CD4-positive, alpha-beta T cell treated with Interferon gamma for 1 hour (primary cell): ENCODE measurements at places on chromosomes 4 and X.
A peak's percentile ranks its signal among the peaks of the same experiment; 100 is the strongest.

DNA sequence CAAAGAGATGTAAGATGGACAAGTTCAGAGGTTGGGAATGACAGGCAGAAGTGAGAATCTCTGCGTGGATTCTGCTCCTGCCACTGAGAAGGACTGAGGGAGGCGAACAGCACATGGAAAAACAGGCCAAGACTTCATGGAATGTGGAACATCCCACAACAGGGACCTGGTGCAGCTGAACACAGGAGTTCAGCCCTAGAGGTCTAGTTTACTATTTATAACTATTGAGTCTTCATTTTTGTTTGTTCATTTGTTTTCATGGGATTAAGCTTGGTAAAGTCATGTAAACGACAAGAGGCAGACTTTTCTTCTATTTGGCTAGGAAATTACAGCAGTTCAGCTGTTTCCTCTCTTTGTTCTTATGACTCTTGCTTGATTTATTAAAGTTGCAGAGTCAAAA lies 234.5 kb downstream of the MAML3 start:
- no peak for DNase-seq

- no peak for DNase-seq
These were observed 19.7 kb upstream of the EDNRA start for GRCh38 chr4:147461161-147461560.

DNA sequence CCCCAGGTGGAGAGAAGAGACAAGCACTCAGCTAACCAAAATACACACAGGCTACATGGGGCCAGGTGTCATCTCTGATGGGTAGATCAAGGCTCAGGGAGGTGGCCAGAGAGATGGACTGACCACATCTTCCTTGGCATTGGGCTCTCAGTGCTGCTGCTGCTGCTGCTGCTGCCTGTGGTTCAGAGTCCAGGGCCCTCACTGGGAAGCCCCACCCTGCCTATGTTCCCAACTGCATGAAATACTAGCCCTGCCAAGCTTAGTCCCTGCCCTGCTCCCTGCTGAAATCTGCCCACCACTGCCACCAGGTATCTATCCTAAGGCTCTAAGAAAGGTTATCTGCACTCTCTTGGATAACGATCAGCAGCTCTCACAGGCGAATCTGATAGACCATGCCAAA lies 118.7 kb downstream of the EFHC2 start:
- DNase-seq = no peak

GRCh38 chr4:1850276-1850675 lies 5.7 kb downstream of the LETM1 start:
- no peak for DNase-seq

- DNase-seq = no peak
These were observed 435.8 kb downstream of the SPRY1 start for GRCh38 chr4:123832173-123833026.

GRCh38 chrX:104864296-104864695 lies 298.3 kb downstream of the IL1RAPL2 start:
- DNase-seq = no peak

- DNase-seq = no peak
These were observed 445.5 kb upstream of the SPANXN1 start for GRCh38 chrX:144801786-144802185.

- no peak for DNase-seq
These were observed 1.2 kb downstream of the GJB1 start for GRCh38 chrX:71224098-71224708.

DNA sequence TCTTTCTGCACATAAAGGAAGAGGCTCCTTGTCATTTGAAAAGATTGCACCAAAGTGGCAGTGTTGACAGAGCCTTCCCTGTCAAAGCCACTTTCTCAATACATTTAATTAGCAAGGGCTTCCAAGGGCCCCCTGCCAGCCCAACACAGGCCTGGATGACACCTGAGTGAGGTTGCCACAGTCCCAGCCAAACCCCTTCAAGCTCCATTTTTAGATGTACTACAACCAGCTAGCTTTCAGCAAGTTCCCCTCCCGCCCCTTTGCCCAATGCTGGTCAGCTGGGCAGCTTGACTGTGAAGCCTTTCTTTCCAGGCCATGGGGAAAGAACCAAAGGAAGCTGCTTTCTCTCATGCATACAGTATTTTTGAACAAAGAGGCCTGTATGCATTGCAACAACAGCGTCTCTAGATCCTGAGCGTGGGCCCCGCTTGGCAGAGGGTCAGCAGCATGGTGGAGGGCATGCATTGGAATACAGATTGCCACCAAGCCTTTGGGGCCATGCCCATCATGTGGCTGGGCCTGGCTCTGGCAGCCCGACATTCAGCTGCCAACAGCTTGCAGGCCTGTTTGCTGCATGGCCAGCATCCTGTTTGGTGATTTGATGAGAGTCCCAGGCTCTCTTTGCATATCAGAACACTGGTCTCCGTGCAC lies 261.1 kb upstream of the GATB start:
- no peak for DNase-seq

DNA sequence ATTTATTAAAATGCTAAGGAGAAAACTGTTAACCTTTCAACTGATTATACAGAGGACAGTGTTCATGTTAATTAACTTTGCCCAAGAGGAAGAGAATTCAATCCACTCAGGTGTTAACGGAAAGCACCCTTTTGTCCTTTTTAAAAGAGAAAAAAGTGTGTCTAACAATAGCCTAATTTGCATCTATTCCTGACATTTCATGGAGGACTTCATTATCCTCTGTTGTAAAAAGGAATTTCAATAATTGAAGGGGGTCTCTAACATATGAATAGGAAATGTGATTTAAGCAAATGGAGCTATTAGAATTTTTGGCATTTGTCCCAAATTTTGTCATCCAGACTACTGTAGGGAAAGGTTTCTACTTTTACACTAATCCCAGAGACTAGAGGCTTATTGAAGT lies 44.6 kb upstream of the GC start:
- no peak for DNase-seq

- no peak for DNase-seq
These were observed 21.0 kb downstream of the MSN start for GRCh38 chrX:65688403-65688871.

- DNase-seq = peak; percentile 53
These were observed at the start of gene BDH2 for GRCh38 chr4:103099691-103100392. Gene BDH2 (minus strand): TSS chr4:103099834. CDS start chr4:103096254, 3,580 bp downstream.

- no peak for DNase-seq
These were observed 320.7 kb upstream of the PCDH7 start for GRCh38 chr4:30399476-30399875.

DNA sequence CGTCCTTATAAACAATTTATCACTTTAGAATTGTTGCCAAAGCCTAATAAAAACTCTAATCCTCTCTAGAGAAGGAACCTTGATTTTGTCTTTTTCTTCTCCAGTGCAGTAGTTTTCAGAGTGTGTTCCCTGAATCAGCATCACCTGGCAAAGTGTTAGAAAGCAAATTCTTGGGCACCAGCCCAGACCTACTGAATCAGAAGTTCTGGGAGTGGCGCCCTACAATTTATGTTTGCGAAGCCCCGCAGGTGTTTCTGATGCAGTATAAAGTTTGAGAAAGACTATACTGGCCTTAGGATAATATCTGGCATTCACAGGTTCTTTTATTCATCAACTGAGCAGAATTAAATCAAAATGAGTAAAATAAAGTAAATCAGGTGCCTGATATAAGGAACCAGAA lies 645.8 kb upstream of the ATOH1 start:
- no peak for DNase-seq

GRCh38 chr4:110636680-110637407 lies 14.0 kb upstream of the PITX2 start:
- DNase-seq = no peak

DNA sequence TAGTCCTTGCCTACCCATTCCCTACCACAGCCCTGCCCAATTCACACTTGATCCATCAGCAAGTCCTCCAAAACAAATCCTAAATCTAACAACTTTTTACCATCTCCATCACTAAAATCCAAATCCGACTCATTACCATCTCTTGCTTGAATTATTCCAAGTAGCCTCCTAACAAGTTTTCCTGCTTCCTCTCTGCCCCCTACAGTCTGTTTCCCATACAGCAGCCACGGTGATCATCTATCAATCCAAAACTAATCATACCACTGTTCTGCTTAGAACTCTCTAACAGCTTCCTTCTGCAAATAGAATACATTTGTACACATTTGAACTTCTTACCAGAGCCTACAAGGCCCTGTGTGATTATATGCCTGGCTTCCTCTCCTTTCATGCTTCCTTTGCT lies 133.0 kb downstream of the SHROOM4 start:
- no peak for DNase-seq
